Bronchial smooth muscle cell (primary cell): ENCODE measurements at places on chromosomes 7 and 10. TPM values are rescaled to one million over a fixed set of nuclear protein-coding genes. Genes with fewer than 3 reads are reported as not detected.

The OR2A5 gene
- not detected in 2 replicates for total RNA-seq

The MYO1G gene
- total RNA-seq, result under 0.01 TPM in 2 replicates

The RPEL1 gene
- total RNA-seq, result under 0.01 TPM in 1 of 2 replicates, not detected in the other

The AMZ1 gene
- total RNA-seq, result 0.32 and 0.43 TPM in 2 replicates

The DNAH11 gene
- under 0.01 and 0.95 TPM in 2 replicates for total RNA-seq

The VWA2 gene
- total RNA-seq, result 0.86 and 0.95 TPM in 2 replicates

The TMEM178B gene
- under 0.01 TPM in 2 replicates for total RNA-seq

The FAM241B gene
- 0.09 and 0.16 TPM in 2 replicates for total RNA-seq

The ADRA2A gene
- total RNA-seq, result not detected in 2 replicates

The TMEM196 gene
- total RNA-seq, result not detected in 2 replicates

The C10orf62 gene
- not detected in 2 replicates for total RNA-seq

The TMEM236 gene
- under 0.01 TPM in 1 of 2 replicates, not detected in the other for total RNA-seq

The DRGX gene
- not detected in 2 replicates for total RNA-seq

The MOGAT3 gene
- total RNA-seq, result not detected in 2 replicates

The LEP gene
- total RNA-seq, result not detected in 2 replicates

The GTPBP10 gene
- total RNA-seq, result 13.2 and 26.4 TPM in 2 replicates

The TMEM273 gene
- total RNA-seq, result not detected in 2 replicates

The PRRT4 gene
- not detected in 2 replicates for total RNA-seq
